ENCODE measurements at places on chromosomes 4 and X.

DNA sequence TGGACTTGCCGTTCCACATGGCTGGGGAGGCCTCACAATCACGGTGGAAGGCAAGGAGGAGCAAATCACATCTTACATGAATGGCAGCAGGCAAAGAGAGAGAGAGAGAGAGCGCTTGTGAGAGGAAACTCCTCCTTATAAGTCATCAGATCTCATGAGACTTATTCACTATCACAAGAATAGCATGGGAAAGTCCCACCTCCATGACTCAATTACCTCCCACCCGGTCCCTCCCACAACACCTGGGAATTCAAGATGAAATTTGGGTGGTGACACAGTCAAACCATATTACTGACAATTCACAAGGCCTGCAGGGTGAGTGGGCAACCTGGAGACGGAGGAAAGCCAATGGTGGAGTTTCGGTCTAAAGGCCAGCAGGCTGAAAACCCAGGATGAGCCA, 394.3 kb upstream of the TRAM1L1 start:
- no peak for DNase-seq

GRCh38 chrX:77743720-77744119, 42.3 kb downstream of the ATRX start:
- no peak for DNase-seq

GRCh38 chrX:11395859-11396258, 102.6 kb downstream of the AMELX start:
- DNase-seq = no peak

DNA sequence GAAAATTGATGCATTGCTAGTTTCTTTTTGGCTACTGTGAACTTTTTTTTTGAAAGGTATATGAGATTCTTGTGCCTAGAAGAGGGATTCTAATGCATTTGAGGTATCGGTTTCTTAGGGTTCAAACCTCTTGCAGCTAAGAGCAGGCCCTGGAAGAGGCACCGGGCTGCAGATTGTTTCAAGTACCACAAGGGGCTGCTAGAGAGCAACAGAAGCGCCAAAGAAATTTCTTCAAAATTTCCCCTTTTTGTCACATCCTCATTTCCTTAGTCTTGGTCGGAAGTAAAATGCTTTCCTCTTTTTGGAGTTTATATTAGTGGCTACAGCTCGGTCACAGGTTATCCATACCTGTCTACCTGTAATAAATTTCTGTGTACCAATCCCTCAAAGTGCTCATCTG, 89.8 kb downstream of the PDGFRA start:
- peak; percentile 22 for DNase-seq

DNA sequence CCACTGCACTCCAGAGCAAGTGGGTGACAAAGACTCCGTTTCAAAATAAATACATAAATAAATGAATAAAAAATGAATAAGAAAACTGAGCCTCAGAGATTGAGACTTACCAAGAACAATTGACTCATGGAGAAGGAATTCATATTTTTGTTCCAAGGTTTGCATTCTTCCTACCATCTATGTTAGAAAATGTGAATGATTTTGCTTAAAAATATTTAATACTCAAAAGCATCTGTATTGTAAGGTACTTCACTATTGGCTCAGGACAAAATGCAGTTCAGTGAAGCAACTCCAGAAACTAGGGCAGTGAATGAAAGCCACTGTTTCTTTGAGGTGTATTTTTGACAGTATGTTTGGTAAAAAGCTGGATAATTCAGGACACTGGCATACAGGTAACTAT, 54.1 kb downstream of the XAGE2 start:
- DNase-seq = no peak

- peak; percentile 75 for DNase-seq
These were observed 56.0 kb downstream of the TMEM131L start for GRCh38 chr4:153521999-153522801.

- DNase-seq = peak; percentile 4
These were observed 25.2 kb upstream of the ASMTL start for GRCh38 chrX:1477801-1478458.

- no peak for DNase-seq
These were observed 31.5 kb upstream of the PSAPL1 start for GRCh38 chr4:7466215-7466614.

DNA sequence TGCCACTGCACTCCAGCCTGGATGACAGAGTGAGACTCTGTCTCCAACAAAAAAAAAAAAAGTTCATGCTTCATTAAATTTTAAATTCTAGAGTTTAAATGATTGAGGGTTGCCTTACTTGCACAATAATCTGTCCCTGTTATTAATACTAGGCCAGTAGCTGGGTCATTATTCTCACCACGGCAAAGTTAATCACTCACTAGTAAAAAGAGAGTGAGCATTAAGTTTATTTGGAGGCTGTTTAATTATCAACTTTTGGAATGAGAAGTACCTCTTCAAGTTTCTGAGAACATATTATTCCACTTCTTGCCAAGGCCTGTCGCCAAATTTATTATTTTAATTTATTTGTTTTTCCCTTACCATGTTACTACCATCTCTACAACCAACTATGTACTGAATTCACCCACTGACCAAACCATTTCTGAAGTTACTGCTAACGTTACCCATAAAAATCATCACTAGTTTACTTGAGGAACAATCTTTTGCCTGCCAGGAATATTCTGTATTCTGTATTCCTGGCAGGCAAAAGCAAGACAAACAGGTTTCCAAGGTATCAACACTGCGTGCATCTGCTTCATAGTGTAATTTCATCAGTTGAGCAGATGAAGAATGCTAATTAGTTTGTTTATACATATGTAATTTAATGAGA, 26.5 kb downstream of the GUCY1A1 start:
- DNase-seq = no peak

DNA sequence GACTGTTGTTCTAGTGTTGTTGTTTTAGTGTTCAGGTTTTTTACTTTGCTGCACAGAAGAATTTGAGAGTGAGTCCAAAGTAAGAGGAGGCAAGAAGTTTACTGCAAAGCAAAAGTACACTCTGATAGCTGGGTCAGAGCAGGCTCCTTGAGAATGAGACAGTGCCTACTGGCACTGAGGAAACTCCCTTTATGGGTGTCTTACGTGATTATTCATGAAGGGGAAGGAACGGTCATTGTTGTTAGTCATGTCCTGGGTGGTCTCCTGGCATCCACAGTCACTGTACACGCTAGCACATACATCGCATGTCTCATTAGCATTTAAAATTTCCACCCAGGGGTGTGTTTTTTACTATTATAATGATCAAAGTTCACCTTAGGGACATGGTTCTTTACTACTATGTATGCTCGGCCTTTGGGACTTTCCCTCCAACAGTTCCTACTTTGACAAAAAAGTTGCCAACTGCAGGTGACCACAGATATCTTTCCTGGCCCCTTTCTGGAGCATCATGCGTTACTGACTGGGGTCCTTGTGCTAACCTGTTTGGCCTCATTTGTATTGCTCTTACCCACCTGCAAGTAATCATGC, 688.9 kb upstream of the AMOT start:
- DNase-seq = no peak

- DNase-seq = no peak
These were observed 66.9 kb downstream of the ARHGEF9 start for GRCh38 chrX:63718010-63718694.

GRCh38 chr4:110640576-110640975, 17.7 kb upstream of the PITX2 start:
- DNase-seq = no peak

DNA sequence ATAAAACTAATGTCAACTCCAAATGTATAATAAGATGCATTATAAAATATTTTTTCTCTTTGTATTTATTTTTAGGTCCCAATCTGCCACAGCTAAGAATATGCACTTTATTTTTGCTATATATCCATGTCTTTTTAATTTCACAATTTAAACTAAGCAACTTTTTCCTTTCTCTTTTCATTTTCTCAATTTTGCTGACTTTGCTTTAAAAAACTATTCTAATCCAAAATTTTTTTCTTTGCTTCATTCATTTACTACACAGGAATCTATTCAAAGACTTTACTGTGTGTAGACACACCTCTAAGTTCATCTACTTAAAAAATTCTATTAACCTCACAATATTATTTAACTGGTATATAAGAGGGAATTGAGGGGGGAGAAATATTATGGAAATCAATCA, 201.9 kb downstream of the ADGRA3 start:
- DNase-seq = no peak

DNA sequence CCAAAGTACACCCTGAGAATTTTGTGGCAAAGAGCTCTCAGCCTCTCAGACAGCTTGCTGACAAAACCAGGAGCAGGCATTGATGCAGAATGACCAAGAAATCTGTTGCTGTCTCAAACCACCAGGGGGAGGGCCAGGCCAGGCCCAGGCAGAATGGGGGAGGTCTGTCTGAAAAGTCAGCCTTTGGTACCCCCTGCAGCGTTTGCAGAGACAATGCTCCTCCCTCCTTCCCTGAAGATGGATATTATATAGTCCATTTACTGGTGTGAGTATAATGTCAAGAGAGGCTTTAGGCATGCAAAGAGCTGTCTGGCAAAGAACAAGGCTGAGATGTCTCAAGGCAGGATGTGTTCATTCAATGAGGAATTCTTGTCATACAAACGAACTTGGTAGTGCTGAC, 52.9 kb upstream of the TRPC5OS start:
- DNase-seq = no peak

DNA sequence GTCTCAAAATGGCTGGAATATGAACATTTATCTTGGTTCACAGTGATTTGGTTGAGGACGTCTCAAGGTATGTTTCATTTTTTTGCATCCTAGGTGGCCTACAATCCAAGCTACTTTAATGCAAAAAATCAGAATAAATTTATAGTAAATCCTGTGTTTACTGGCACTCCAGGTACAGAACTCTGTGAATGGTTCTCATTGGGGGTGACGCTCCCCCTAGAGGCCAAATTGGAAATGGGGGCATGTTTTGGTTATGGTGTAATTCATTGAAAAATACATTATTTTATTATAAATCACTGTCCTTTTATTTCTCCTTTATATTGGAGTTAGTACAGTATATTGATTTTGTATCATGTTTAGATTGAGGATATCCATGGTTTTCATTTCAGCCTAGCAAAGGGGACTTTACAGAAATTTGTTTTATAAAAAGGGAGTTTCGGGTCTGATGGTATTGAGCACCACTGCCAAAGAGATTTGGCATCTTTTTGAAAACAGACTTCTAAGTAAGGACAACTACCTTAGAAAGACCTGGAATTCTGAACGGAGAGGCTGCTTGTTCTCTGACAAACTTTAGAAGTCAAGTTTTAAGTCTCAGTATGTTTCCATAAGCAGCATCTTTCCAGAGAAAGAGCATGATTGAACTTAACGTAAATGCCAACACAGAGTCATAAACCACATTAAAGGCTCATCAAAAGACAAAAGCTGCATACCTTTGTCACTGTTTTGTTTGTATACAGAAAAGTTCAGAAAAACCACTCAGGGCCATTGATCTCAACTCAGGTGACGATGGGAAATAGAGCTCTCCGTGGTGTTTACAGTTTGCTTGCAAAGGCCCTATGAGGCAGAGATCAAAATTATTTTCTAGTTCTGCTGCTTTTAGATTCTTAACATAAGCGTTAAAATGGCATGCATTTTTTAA, 19.4 kb downstream of the MTM1 start:
- peak; percentile 41 for DNase-seq

DNA sequence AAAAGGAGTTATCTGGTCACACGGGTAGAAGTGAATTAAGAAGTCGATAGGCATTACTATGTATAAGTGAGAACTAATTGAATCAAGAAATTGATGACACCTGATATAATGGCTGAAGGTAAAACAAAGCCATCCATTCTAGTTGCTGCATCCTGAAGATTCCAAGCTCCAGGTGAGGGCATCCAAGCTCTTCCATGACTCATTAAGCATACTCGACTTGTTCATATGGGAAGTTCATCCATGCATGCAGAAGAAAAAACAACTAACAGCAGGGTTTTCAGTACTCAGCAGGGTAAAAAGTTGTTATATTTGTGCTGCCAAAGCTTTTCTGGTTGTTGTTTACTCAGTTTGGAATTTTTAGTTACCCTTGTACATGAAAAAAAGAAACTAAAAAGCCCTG, 508.0 kb upstream of the CXorf51A start:
- DNase-seq = no peak

DNA sequence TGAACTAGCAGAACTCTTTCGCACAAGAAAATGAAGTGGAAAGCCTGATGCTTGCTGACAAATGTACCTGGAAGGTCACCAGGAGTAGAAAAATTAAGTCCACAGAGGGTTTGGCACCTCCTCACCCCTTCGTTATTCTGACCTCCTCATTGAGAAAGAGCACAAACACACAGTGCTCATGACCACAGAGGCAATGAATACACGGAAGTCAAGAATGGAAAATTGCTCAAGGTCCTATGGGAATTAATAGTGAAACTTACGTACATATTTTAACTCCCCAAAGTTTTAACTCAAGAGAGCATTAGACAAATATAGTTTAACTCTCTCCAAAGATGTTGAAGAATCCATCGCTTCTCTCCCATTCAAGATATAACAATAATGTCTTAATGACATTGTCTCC, 83.6 kb upstream of the CAMK2D start:
- DNase-seq = no peak

GRCh38 chr4:33696586-33696985, 2547.7 kb downstream of the ARAP2 start:
- no peak for DNase-seq

DNA sequence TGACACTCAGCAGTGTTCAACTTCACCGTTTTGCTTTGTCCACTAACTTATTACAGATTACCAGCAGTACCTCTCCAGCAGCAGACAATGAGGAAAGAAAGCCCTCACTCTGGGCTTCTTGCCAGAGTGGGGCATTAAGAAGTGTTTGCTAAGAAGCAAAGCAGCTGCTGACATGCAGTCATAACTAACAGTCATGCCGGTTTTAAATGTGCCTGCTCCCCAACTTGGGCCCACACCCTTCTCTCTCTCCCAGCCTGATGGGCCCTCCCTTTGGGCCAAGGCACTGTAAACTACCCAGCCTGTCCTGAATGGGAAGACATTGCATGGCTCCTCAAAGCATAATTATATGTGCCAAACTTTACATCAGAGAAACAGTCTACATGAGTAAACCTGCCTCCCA, 54.6 kb upstream of the HHIP start:
- DNase-seq = no peak

DNA sequence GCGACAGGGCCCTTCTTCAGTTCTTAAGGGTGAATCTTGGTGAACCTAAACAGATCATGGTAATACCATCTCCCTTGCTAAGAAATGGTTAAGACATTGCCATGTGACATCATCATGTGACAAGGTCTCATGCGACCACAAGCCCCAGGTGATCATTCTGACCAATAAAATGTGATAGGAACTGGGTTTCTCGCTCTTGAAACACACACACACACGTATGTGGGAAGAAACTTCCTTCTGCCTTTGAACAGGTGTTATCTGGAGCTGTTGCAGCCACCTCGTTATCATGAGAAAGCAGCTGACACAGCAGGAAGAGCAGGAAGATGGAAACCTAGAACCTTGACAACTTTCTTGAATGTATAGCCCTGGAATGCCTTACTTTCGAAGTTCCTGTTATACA, 10.2 kb downstream of the SOD3 start:
- DNase-seq = no peak

- DNase-seq = no peak
These were observed 50.2 kb upstream of the FAM9A start for GRCh38 chrX:8851231-8851886.
